ENCODE measurements at places on chromosomes 16 and 17. TPM values are rescaled to one million over a fixed set of nuclear protein-coding genes. Genes with fewer than 3 reads are reported as not detected.

DNA sequence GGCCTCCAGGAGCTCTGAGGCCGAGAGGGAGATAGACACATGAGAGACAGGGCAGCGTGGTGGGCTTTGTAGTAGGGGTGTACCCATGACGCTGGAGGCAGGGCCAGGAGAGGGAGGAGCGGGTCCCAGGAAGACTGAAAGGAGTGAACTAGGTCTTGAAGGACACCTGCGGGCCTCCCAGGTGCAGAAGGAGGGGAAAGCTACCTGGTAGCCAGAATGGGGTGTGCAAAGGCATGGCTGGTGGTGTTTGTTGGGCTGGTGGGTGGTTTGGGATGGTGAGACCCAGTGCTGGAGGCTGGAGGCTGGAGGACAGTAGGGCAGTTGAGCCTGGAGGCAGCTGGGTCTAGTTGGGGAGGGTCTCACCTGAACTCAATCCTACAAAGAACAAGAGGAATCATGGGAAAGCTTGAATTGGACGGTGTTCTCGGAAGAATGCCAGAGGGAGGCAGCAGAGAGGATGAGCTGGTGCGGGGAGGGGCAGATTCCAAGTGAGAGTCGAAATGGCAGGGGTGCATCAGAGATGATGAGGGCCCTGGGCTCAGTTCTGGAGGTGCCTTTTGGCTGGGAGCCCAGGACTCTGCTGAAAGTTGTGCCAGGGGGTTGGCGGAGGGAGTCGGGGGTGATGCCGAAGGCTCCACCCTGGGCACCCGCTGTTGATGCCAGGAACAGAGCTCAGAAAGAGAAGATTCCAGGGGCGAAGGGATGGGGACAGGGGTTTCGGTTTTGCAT, 21.2 kb downstream of the C1QTNF1 start:
- DNase-seq = peak; percentile 25

DNA sequence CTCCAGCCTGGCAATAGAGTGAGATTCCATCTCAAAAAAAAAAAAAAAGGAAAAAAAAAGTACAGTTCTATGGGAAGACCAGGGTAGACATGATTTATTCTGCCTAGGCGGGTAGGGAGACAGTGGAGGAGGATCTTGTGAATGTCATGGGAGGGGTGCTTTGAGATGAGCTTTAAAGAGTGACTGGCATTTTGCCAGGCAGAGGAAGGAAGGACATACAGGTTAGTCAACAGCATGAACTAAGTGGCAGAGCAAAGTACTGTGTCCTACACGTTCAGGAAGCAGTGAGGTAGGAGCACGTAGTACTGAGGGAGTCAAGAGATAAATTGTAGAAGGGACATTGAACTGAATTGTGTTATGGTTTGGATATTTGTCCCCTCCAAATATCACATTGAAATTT, 451.5 kb downstream of the TOX3 start:
- no peak for DNase-seq

DNA sequence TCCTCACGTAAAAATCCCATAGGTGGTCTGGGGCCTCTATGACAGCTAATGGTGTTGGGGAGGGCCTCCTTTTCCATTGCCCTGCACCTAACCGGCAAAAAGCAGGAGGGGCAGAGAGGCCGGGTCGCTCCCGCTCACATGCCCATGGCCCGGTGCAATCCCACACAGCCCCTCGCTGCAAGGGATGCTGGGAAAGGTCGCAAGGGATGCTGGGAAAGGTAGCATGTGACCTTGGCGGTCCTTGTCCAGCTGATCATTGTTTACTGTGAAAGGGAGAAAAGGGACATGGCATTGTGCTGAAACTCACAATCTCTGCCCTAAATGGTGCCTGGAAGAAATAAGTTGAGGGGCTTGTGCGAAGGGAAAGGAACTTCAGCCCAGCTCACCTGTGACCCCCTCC, 10.0 kb downstream of the DEF8 start:
- DNase-seq = no peak

DNA sequence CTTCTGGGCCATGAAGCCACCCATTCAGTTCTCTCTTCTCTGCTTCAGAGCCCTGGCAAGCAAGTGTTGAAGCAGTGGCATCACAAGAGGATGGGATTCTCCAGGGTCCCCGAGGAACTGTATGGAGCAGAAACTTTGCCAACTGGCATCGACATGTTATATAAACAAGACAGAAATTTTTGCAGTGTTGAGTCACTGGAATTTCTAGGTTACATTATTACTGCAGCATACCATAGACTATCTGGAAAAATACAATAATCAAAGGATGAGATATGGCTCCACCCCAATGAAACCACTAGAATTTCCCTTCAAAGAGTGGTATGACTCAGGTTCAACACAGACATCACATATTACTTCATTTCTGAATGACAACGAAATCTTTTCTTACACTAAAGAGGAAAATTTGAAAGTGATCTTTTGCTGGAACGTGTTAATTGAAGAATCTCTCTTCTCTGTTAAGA, 343.0 kb upstream of the DYNLRB2 start:
- DNase-seq = no peak

- no peak for DNase-seq
These were observed 18.3 kb downstream of the RND2 start for GRCh38 chr17:43043307-43043706.

GRCh38 chr16:86363836-86364618, 146.3 kb upstream of the FOXF1 start:
- no peak for DNase-seq

GRCh38 chr17:59884861-59885260, 7.9 kb downstream of the TUBD1 start:
- DNase-seq = no peak

DNA sequence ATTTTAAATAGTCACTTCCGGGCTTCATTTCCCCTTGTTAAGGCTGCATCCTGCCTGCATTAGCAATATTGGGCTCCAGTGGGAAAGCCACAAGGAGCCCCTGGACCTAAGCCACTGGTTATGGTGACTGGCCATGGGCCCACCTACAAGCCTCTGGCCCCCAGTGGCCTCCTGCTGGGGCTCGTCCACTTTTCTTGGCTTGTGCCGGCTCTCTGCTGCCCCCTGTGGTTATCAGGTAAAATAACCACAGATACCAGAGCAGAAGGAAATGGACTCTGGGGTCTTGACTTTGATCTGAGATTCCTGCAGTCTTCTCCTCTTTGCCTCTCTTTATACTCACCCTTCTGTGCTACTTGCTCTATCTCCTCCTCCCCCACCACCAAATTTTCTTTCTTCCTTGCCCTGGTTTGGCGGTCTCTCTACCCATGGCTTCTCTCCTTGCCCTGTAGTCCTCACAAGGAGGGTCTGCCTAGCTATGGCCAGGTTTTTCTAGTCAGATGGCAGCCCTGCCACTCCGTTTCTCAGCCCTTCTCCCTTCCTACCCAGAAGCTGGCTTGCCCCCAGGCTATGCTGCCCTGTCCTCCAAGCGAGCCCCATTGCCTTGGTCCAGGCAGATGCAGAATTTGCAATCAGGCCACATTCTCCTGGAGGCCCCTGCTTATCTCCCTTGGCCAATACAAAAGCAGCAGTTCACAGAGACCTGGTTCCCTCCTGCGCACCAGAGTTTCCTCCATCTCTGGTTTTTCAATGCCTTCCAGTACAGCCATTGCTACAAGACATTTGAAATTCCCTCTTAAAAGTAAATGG, 82.9 kb upstream of the RCVRN start:
- peak; percentile 58 for DNase-seq

- no peak for DNase-seq
These were observed 92.8 kb downstream of the CDC27 start for GRCh38 chr17:47096343-47096742.

DNA sequence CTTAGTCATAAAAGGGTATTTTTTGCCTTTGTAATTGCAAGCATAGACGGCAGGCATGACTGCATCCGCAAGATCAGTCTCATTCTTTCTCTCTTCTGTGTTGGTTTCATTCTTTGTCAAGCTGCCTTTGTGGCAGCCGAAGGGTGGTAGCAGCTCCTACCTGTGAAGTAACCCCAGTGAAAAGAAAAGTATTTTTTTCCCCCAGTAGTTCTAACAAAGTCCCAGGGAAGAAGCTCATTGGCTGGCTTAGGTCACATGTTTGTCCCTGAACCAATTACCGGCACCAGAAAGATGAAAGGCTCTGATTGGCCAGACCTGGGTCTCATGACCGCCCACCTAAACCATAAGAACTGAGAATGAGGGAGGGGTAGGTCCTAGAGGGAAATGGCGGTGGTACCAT, 110.7 kb downstream of the RAP1GAP2 start:
- DNase-seq = no peak

- DNase-seq = no peak
These were observed 388.3 kb downstream of the MAF start for GRCh38 chr16:79212114-79212791.

DNA sequence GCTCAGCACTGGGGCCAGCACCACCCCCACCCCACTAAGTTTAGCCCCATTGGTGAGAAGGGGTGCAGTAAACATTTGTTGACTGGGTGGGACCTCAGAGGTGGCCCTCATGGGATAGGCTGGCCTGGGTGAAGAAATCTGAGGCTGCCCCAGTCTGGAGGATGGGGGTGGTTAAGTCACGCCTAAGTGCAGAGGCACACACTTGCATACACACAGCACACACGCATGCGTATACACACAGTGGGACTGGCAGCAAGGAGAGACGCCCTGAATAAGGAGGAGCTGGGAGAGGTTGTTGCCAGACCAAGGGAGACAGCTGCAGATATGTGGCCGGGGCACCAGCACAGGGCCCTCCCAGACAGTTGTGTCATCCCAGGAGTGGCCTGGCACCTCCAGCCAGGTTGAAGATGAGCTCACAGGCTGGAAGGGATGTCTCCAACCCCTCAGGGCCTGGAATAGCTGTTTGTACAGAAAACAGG, 3.0 kb upstream of the BCAR1 start:
- peak; percentile 34 for DNase-seq

DNA sequence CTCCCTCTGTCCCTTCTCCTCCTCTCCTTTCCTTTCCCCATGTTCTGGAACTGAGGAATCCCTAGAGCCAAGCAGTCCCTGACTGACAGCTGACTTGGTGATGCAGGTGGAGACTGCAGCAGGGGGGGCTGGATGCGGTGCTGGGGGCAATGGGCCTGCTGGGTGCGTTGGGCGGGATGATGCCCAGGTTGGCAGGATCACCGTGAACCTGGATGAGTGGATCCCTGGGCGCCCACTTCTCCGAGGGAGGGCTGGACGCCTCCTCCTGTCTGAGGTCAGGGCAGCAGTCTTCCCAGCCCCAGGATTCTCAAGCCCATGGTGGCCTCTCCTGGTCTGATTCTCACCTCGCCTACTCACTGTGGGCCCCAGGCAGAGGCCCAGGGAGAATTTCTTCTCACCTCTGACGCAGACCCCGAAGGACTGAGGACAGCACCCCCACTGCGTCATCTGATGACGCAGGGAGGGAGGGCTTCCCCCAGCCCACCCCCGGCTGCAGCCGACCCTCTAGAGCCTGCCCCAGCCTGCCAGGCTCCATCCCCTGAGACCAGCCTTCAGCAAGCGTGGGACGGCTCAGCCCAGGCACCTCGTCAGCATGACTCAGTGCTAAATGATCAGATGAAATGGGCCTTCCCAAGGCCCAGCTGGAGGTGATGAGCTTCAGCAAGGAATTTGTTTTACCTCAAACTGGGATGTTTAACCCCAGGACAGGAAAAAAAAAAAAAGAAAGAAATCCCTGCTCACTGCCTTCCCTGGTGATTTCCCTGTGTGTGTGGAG, 188.0 kb upstream of the TNRC6C start:
- DNase-seq = peak; percentile 44

GRCh38 chr17:19979917-19980770, 2.5 kb upstream of the AKAP10 start:
- DNase-seq = peak; percentile 70

DNA sequence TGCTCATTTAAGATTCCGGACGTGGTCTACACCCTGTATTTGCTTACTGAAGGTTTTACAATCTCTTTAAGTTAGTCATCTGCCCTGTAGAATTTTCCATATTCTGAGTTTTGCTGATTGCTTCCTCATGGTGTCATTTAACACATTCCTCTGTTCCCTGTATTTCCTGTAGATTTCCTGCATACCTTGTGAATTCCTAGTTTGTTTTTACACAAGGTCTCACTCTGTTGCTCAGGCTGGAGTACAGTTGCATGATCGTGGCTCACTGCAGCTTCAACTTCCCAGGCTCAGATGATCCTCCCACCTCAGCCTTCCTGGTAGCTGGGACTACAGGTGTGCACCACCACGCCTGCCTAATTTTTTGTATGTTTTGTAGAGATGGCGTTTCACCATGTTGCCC, 66.8 kb downstream of the CMIP start:
- DNase-seq = no peak

- no peak for DNase-seq
These were observed 112.4 kb upstream of the IRX3 start for GRCh38 chr16:54398986-54399385.

GRCh38 chr16:73383195-73383987, 335.5 kb upstream of the ZFHX3 start:
- DNase-seq = no peak

DNA sequence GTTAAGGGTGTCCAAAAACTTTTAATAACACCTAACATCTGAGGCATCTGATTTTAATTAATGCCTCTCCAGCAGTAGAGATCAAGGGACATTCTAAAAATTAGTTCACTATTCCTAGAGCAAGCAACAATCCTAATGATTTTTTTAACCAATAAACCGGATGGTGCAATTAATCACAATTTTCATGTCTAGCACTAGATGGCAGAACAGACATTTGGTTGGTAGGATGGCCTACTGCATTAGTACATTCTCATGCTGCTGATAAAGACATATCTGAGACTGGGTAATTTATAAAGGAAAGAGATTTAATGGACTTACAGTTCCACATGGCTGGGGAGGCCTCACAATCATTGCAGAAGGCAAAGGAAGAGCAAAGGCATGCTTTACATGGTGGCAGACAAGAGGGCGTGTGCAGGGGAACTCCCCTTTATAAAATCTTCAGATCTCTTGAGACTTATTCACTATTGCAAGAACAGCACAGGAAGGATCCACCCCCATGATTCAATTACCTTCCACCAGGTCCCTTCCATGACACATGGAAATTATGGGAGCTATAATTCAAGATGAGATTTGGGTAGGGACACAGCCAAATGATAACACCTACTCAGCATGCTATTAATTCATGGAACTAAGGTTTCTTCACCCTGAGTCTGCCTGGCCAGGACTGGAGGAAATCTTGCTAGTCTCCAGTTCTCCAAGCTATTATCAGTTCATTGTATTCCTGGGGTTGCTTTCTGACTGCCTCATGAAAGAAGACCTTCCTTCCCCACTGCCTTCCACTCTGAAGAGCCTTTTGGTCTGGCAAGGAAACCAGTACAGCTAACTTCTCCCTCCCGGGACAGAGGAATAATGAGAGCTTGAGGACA, 24.8 kb downstream of the HS3ST3A1 start:
- no peak for DNase-seq

GRCh38 chr16:56265746-56266145, 74.5 kb downstream of the GNAO1 start:
- DNase-seq = no peak

Gene CDC6
- total RNA-seq = 0.99 TPM

Gene TAT
- not detected for total RNA-seq

Gene KRT31
- not detected for total RNA-seq

Gene MBTPS1
- total RNA-seq = 80.8 TPM

Gene RETREG3
- total RNA-seq = 25.7 TPM

Gene CTF1
- 7.5 TPM for total RNA-seq

All from left ventricle myocardium superior (tissue), 1 donor.